Neural progenitor cell (in vitro differentiated cells): ENCODE measurements at places on chromosomes 1 and 21. TPM values are rescaled to one million over a fixed set of nuclear protein-coding genes. Genes with fewer than 3 reads are reported as not detected.

DNA sequence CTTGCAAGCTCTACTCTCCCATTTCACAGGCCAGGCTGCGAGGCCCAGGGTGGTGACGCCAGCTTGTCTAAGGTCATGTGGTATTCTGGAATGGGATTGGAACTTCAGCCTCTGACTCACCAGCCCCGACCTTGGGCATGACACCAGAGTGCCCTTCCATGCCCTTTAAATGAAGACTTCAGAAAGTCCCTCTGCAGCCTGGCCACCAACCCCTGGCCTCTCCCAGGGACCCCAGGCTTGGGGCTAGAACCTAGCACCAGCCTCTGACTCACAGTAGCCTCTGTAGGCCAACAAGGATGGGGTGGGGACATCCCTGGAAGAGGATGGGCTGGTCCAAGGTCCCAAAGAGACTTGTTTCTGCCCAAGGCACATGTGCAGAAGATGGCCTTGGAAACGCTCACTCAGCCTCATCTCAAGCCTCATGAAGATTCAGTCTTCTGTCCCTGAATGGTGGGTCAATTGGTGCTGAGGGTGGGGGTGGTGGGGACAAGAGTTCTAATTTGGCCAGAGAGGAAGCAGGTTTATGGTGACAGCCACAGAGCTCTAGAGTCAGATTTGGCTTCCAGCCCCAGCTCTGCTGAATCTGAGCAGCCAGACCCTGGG lies 36.1 kb upstream of the RUNX3 start:
- no peak for DNase-seq
- no peak overlapping the region for H3K4me3 ChIP-seq
- H3K27me3 ChIP-seq, result no peaks in the 10 kb centered on the region
- H3K36me3 ChIP-seq, result no peaks in the 10 kb centered on the region
- no peak overlapping the region for H3K27ac ChIP-seq

DNA sequence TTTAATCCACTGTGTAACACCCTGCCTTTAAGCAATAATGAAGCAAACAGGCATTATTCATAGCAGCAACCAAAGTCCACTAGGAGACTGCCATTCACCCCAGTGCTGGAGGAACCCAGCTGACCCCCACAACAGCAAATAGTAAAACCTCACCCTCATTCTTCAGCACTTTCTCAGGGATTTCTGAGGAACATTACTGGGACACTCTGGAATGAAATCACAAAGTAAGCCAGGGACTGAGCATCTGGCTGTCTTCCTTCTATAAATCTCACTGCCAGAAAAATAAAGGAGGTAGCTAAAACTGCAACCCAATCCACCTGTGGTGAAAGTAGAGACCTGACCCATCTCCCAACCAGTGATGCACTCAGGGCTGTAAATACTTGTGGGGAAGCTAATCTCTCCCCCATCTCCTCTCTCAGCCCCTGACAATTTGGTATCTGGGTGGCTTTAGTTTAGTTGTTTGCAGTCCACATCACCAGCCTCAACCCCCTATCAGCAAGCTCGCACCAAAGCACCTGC lies 47.1 kb downstream of the COL6A1 start:
- H3K4me1 ChIP-seq, result no peaks in the 10 kb centered on the region
- no peak for DNase-seq
- no peaks in the 10 kb centered on the region for H3K27me3 ChIP-seq

GRCh38 chr1:41502912-41503311 lies 18.4 kb upstream of the EDN2 start:
- no peaks in the 10 kb centered on the region for H3K36me3 ChIP-seq
- H3K27me3 ChIP-seq, result no peaks in the 10 kb centered on the region
- no peak for DNase-seq
- H3K4me1 ChIP-seq, result peaks cover 6% of the 10 kb centered on the region
- H3K27ac ChIP-seq, result no peak overlapping the region
- H3K4me3 ChIP-seq, result no peak overlapping the region

- H3K4me1 ChIP-seq, result no peaks in the 10 kb centered on the region
- no peaks in the 10 kb centered on the region for H3K27me3 ChIP-seq
- no peak overlapping the region for H3K27ac ChIP-seq
- DNase-seq, result no peak
Measured at GRCh38 chr1:65247419-65248359, 61.7 kb upstream of the DNAJC6 start.

DNA sequence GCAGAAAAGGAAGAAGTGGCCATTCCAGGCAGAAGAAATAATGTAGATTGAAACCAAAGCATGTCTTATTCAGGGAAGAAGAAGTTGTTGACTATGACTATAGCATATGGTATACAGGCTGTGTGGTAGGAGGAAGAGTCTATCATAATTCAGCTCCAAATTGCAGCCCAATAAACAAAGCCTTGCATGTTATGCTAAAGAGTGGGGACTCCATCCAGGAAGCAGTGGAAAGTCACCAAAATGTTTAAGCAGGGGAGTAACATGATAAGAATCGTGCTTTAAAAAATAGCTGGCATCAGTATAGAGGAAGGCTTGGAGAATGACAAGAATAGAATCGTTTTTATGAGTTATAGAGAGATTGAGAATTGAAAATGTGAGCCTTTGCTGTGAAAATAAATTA lies 213.3 kb upstream of the ADGRL2 start:
- H3K27me3 ChIP-seq, result no peaks in the 10 kb centered on the region
- no peaks in the 10 kb centered on the region for H3K4me1 ChIP-seq
- H3K27ac ChIP-seq, result no peak overlapping the region

- no peaks in the 10 kb centered on the region for H3K36me3 ChIP-seq
- H3K27ac ChIP-seq, result no peak overlapping the region
- no peaks in the 10 kb centered on the region for H3K27me3 ChIP-seq
Measured at GRCh38 chr1:38003261-38004250, 1.8 kb downstream of the FHL3 start.

DNA sequence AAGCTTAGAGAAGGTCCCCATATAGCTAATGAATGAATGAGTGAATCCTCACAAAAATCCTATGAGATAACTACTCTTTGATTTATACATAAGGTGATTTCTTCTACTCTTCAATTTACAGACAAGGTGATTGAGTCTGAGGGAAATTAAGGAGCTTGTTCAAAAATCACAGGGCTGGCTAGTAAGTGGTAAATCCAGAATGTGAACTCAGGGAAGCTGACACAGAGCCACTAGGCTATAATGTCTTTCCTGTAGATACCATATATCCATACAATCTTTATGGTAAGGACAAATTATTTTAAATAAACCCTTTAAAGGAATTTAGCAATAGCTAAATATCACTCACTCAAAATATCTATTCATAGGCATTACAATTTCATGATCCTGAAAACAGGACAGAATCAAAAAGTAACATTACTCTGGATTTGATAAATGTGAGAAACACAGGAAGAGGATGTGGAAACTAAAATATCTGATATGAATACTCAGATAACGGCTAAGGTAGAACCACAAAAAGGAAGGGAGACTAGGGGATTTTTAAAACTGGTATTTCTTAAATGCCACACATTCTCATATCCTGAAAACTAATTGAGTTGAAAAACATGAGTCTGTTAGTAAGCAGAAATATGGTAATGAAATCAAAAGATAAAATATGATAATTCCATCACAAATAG lies 108.2 kb downstream of the NBPF12 start:
- no peaks in the 10 kb centered on the region for H3K36me3 ChIP-seq
- no peak overlapping the region for H3K27ac ChIP-seq
- no peak overlapping the region for H3K4me3 ChIP-seq
- H3K27me3 ChIP-seq, result no peaks in the 10 kb centered on the region
- DNase-seq, result no peak
- no peaks in the 10 kb centered on the region for H3K4me1 ChIP-seq

- no peak overlapping the region for H3K4me3 ChIP-seq
- H3K36me3 ChIP-seq, result no peaks in the 10 kb centered on the region
- no peaks in the 10 kb centered on the region for H3K27me3 ChIP-seq
- DNase-seq, result no peak
- H3K27ac ChIP-seq, result no peak overlapping the region
- H3K4me1 ChIP-seq, result peaks cover 5% of the 10 kb centered on the region
Measured at GRCh38 chr1:17825273-17826164, 70.4 kb downstream of the ACTL8 start.

- H3K4me3 ChIP-seq, result no peak overlapping the region
- no peaks in the 10 kb centered on the region for H3K36me3 ChIP-seq
- no peak for DNase-seq
- H3K27me3 ChIP-seq, result no peaks in the 10 kb centered on the region
Measured at GRCh38 chr1:151815716-151816327, 10.6 kb upstream of the LINGO4 start.

- H3K27me3 ChIP-seq, result no peaks in the 10 kb centered on the region
- H3K36me3 ChIP-seq, result peaks cover 6% of the 10 kb centered on the region
- DNase-seq, result no peak
- H3K27ac ChIP-seq, result no peak overlapping the region
Measured at GRCh38 chr1:7831458-7831857, 21.4 kb downstream of the UTS2 start.

- no peak overlapping the region for H3K4me3 ChIP-seq
- peaks cover under 1% of the 10 kb centered on the region for H3K27me3 ChIP-seq
- H3K36me3 ChIP-seq, result no peaks in the 10 kb centered on the region
- H3K4me1 ChIP-seq, result no peaks in the 10 kb centered on the region
Measured at GRCh38 chr1:110515891-110516290, 3.1 kb downstream of the KCNA10 start.

DNA sequence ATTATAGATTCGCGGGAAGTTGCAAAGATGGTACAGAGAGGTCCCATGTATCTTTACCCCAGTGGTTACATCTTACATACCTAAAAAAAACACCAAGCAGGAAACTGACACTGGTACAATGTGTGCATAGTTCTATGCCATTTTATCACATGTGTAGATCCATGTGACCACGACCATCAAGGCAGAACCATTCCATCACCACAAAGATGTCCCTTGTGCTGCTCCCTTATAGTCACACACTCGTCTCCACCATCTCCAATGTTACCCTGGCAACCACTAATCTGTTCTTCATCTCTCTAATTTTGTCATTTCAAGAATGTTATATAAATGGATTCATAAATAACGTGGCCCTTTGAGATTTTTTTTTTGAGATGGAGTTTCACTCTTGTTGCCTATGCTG lies 156.9 kb upstream of the MAGI3 start:
- H3K27me3 ChIP-seq, result no peaks in the 10 kb centered on the region
- H3K27ac ChIP-seq, result no peak overlapping the region
- no peaks in the 10 kb centered on the region for H3K36me3 ChIP-seq
- no peak for DNase-seq
- H3K4me1 ChIP-seq, result peaks cover 21% of the 10 kb centered on the region

- no peak overlapping the region for H3K27ac ChIP-seq
- no peaks in the 10 kb centered on the region for H3K27me3 ChIP-seq
- peaks cover 29% of the 10 kb centered on the region for H3K4me1 ChIP-seq
- H3K4me3 ChIP-seq, result peak overlapping the region; percentile 71
Measured at GRCh38 chr1:205505076-205505729, 734 bp downstream of the CDK18 start.

GRCh38 chr1:93021539-93022134 lies 57.4 kb upstream of the MTF2 start:
- H3K27ac ChIP-seq, result no peak overlapping the region
- no peak overlapping the region for H3K4me3 ChIP-seq
- no peaks in the 10 kb centered on the region for H3K36me3 ChIP-seq
- peak; percentile 41 for DNase-seq
- no peaks in the 10 kb centered on the region for H3K4me1 ChIP-seq
- H3K27me3 ChIP-seq, result no peaks in the 10 kb centered on the region

- no peak overlapping the region for H3K4me3 ChIP-seq
- H3K27ac ChIP-seq, result peak overlapping the region; percentile 66
- peak; percentile 29 for DNase-seq
- H3K27me3 ChIP-seq, result no peaks in the 10 kb centered on the region
Measured at GRCh38 chr1:79588719-79589118, 582.2 kb upstream of the ADGRL4 start.

GRCh38 chr1:219446288-219446687 lies 166.6 kb downstream of the ZC3H11B start:
- no peak overlapping the region for H3K27ac ChIP-seq
- no peak overlapping the region for H3K4me3 ChIP-seq
- no peaks in the 10 kb centered on the region for H3K27me3 ChIP-seq
- DNase-seq, result peak; percentile 52
- H3K4me1 ChIP-seq, result peaks cover 18% of the 10 kb centered on the region

GRCh38 chr1:60825593-60825992 lies 256.8 kb upstream of the NFIA start:
- no peaks in the 10 kb centered on the region for H3K4me1 ChIP-seq
- no peak overlapping the region for H3K4me3 ChIP-seq
- no peak for DNase-seq
- H3K27me3 ChIP-seq, result no peaks in the 10 kb centered on the region

DNA sequence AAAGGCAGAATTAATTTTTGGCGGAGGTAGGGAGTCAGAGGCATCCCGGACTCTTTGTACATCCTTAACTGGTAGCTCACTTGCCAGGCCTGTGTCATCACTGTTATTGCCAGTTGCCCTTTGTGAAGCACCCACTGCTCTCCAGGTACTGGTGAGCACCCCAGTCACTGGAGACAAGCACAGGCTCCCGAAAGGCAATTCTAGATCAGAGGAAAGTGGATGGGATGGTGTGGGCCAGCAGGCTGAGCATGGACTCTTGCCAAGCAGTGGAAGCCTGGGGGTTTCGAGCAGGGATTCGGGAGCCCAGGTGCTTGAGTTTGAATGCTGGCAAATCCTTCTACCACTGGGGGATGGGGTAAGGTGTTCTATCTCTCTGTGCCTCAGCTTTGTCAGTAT lies 551.1 kb downstream of the MATN1 start:
- no peak overlapping the region for H3K27ac ChIP-seq
- DNase-seq, result no peak
- H3K4me1 ChIP-seq, result no peaks in the 10 kb centered on the region
- H3K4me3 ChIP-seq, result no peak overlapping the region
- H3K27me3 ChIP-seq, result no peaks in the 10 kb centered on the region

DNA sequence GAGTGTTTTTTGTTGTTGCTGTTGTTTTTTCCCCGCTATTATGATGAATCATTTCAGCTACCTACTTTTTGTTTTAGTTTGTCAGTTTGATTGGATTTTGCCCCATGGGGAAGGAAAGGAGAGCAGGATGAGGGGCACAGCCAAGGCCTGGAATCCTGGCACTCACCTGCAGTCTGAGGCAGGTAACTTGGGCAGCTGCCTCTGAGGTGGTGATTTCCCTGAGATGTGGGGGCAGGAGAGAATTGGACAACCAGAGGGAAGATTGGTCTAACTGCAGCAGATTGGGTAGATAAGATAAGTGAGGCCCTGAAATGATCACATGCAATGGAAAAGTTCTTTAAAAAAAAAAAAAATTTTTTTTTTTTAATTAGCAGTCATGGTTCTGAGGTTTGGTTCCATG lies 1.5 kb upstream of the LAX1 start:
- no peaks in the 10 kb centered on the region for H3K27me3 ChIP-seq
- DNase-seq, result no peak
- H3K4me1 ChIP-seq, result no peaks in the 10 kb centered on the region
- no peaks in the 10 kb centered on the region for H3K36me3 ChIP-seq
- no peak overlapping the region for H3K27ac ChIP-seq

- H3K4me1 ChIP-seq, result peaks cover 23% of the 10 kb centered on the region
- H3K36me3 ChIP-seq, result no peaks in the 10 kb centered on the region
- DNase-seq, result peak; percentile 92
- peaks cover 41% of the 10 kb centered on the region for H3K27me3 ChIP-seq
- H3K27ac ChIP-seq, result peak overlapping the region; percentile 85
- H3K4me3 ChIP-seq, result peak overlapping the region; percentile 24
Measured at GRCh38 chr1:40824591-40825434, 37.4 kb downstream of the CITED4 start.

- H3K27me3 ChIP-seq, result no peaks in the 10 kb centered on the region
- H3K4me3 ChIP-seq, result no peak overlapping the region
- no peak for DNase-seq
Measured at GRCh38 chr1:225021037-225021436, 91.6 kb downstream of the DNAH14 start.

The SRSF11 gene
- total RNA-seq, result 251 and 281 TPM in 2 replicates

The NBPF20 gene
- total RNA-seq, result 0.37 and 0.68 TPM in 2 replicates

The RNF186 gene
- not detected in 2 replicates for total RNA-seq

The ETV3L gene
- total RNA-seq, result 0.25 TPM in 1 of 2 replicates, not detected in the other

The SPRR5 gene
- total RNA-seq, result not detected in 2 replicates

The SHISAL2A gene
- 0.11 and 0.87 TPM in 2 replicates for total RNA-seq

The INSRR gene
- total RNA-seq, result not detected in 2 replicates

The PROX1 gene
- 1.3 and 5.0 TPM in 2 replicates for total RNA-seq

The USP1 gene
- total RNA-seq, result 67.7 and 106 TPM in 2 replicates

The NEK2 gene
- 56.0 and 93.3 TPM in 2 replicates for total RNA-seq

The TSTD1 gene
- total RNA-seq, result 29.9 and 59.9 TPM in 2 replicates
